ENCODE measurements at places on chromosomes 2 and 18.

GRCh38 chr2:127105656-127106456 is 1.1 kb downstream of the BIN1 start:
- DNase-seq = peak; percentile 77

- no peak for DNase-seq
Measured at GRCh38 chr2:145007960-145008263, 488.0 kb upstream of the ZEB2 start.

DNA sequence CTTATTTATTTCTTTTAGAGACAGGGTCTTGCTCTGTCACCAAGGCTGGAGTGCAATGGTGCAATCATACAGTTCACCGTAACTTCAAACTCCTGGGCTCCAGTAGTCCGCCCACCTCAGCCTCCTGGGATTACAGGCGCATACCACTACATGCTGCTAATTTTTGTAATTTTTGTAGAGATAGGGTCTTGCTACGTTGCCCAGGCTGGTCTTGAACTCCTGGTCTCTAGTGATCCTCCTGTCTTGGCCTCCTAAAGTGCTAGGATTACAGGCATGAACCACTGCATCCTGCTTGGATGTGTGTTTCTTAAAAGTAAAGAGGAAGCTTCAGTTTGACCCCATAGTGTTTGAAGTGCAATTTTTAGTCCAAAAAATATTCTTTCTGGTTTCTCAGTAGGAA is 105.0 kb upstream of the KIF5C start:
- no peak for DNase-seq

DNA sequence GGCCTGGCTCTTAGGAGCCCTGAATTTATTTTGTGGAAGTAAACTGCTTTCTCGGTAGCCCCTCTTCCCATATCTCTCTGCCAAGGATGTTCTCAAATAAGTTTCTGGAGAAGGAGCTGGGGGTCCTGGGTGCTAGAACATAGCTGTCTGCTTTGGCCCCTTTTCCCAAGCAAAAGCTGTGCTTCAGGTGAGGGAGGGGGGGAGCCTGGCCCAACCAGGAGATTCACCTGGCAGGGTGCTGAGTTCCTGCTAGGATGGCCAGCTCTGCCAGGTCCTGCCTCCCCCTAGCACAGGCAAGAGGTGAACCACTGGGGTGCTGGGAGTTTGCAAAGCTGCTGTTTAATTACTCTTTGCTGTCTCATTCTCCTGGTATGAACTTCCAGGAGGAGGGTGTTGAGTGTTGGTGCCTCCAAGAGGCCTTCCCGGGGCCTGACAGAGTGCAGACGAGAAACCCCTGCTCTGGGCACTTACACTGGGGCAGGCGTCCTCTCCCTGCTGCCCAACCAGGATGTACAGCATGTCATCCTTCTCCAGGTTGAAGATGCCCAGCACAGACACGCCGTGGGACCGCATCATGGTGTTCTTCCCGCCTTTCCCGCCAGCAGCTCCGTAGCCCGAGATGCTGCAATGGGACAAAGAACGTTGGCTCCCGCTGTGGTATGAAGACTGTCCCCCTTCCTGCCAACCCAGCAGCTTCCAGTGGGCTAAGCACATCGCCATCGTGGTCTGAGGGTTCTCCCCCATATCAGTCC is 124.2 kb downstream of the CLIP4 start:
- DNase-seq = no peak

GRCh38 chr2:41079011-41079410 is 627.1 kb upstream of the SLC8A1 start:
- no peak for DNase-seq

DNA sequence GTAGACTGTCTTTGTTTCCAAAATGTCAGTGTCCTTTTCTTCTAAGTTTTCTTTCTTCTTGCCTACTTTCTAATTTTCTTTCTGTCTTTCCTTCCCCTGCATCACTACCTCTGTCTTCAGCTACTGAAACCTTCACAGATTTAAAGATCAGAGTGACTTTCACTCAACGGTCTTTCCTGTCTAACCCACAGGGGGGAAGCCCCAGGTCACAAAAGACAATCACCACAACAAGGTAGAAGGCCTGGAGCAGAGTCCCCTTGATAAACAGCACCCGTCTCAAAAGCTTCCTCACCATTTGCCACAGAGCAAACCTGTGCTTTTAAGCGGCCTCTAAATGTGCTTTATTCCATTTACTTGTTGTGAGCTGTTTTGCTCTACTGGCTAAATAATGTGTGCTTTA is 665.4 kb downstream of the BCL11A start:
- no peak for DNase-seq

Measured in right forelimb (tissue), 1 donor.